CD4-positive, alpha-beta T cell (primary cell): ENCODE measurements at places on chromosomes 12 and 14. TPM values are rescaled to one million over a fixed set of nuclear protein-coding genes. Genes with fewer than 3 reads are reported as not detected.

DNA sequence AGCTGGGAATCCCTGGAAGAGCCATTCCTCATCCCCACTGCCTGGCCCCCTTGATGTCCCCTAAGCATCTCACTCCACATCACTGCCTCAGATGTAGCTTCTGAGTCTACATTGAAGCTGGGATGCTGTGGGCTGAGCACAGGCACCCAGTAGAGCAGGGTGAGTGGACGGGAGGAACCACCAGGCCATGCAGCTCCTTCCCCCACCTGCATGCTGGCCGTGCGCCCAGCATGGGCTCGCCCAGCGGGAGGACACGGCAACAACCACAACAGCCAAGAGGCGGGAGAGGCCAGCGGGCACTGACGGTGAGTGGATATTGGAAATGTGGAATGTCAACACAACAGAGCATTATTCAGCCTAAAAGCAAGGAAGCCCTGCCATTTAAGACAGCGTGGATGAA is 310.9 kb downstream of the ADGRD1 start:
- no peak for DNase-seq

GRCh38 chr12:19410629-19411185 is 28.6 kb upstream of the AEBP2 start:
- no peak for DNase-seq

DNA sequence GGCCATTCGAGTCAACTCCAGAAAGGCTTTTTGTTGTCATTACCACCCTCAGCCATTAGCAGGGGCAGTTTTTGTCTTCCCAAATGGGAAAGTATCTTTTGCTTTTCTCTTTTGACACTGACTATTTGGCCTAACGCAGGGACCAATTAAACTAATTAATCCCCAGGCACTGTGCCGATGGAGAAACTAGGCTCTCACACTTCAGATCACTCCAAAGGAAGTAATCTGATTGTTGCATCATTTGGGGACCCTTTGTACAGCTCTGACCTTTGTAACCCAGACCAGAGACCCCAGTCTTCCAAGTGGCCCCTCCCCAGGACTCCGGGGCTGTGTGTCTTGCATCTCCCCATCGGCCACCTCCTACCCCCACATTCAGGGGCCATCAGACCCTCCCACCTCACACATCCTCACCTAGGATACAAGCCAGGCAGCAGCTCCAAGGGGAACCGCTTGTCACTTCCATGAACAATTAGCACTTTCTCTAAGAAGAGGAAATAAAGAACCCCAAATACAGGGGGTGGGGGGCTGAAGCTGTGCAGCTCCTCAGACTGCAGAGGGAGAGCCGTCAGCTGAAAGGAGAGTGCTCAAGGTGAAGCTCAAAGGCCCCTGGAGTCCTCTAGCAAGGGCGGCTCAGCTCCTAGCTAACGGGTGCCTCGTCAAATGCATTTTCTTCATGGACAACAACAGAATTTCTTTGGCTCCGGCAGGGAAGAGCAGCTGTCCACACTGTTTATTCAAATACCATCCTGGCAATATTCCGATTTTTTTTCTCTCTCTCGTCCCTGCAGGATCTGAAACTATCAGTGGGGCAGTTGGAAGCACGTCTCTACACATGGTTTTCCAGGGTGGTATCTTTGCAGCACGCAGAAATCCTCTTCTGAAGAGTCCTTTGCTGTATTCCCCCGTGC is 64.3 kb upstream of the DIO3 start:
- no peak for DNase-seq

GRCh38 chr12:103677905-103678304 is 90.8 kb downstream of the STAB2 start:
- no peak for DNase-seq

DNA sequence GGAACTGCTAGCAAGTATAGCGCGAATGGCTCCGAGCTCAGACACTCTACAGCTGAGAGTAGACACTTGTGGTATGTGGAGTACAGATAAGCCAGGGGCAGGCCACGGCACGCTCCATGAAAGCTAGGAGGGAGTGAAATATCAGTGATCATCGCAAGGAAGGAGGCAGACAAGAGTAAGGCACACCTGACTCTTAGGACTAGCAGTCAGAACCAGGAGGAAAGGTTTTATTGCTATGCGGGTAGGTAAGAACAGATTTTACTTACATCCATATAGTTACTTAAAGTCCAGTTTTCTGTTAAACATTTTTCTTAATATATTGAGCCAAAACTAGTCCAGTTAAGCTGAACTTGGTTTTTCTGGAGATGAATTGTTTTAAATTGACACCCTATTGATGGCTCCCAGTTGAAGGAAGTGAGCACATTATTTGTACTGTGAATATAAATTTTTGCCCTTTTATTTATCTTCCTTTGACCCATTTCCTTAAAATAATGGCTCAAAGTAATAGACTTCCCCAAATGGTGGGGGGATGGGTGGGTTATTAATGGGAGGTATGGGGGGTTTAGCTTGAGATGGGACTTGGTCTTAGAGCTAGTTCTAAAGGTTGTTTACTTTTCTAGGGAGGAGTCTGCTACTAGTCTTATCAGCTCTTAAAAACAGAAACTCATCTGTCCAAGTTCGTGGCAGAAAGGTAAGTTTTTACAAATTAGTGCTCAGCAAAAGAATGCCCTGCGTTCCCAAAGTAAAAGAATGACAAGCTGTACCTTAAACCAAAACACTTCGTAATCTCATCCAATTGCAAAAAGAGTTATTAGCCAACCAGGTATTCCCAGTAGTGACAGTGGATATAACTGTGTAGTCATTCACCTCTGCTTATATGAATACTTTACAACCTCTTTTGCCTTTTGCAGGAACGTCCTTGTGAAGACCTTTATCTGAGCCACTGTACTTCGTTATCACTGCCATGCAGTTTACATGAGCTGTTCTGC is 5.8 kb downstream of the HNRNPA1 start:
- no peak for DNase-seq

- DNase-seq: no peak
Observed at GRCh38 chr12:92639017-92639416, 63.8 kb upstream of the PLEKHG7 start.

DNA sequence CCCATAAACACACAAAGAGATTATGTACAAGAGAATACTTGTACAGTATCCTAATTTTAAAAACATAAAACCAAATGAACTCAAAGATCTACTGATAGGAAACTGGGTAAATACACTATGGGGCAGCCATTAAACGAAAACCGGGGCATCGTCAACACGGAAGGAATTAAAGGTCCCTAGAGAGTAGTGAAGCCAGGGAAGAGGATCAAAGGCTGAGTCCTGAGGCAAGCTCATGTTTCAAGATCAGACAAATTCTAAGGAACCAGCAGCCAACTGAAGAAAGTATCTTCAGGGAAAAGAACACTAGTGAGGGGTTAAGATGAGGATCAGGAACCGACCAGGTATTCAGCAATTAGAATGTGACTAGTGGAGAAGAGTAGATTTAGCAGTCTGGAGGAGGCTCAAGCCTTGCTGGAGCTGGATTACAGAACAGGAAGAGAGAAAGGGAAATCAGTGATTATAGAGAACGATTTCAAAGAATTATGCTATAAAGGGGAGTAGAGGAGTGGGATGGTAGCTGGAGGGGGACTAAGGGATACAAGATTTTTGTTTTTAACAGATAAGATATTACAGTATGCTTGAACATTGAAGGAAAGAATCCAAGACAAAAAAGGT is 23.7 kb downstream of the SEL1L start:
- no peak for DNase-seq

DNA sequence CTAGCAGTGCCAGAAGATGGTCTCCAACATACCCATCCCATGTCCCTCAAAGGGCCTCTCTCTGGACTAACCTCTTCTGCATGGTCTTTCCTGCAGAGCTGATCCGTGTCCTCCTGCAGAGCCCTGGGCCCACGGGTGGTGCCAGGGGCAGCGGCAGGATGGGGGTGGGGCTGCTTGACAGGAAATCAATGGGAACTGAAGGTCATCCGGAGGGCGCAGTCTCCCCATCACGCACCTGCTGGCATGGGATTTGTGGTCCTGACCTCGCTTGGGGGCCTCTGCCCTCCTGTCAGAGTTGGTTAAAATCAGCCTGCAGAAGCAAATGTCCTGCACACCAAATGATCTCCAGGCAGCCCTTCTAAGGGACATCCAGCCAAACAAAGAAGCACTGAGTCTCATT is 110.2 kb downstream of the DPF3 start:
- no peak for DNase-seq

DNA sequence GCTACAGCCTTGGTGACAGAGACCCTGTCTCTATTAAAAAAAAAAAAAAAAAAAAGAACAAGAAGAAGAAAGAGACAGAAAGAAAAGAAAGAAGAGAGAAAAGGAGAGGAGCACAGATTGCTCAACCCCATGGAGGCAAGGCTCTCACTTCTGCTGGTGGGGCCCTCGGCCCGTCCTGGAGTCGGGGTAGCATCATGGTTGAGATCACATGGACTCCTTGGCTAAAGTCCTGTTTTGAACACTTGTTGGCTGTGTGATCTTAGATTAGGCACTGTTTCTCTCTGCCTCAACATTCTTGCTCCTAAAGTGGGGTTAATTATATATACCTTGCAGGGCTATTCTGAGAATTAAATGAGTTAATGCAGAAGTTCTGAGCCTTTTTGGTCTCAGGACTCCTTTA is 207.7 kb downstream of the CACNA1C start:
- DNase-seq: no peak

- no peak for DNase-seq
Observed at GRCh38 chr12:103806803-103807202, 34.2 kb downstream of the NT5DC3 start.

Gene TCL1B
- total RNA-seq: not detected

Gene TPPP2
- not detected for total RNA-seq

Gene ATP2A2
- total RNA-seq: 117 TPM

Gene KRT73
- 69.7 TPM for total RNA-seq

Gene PKP2
- total RNA-seq: 0.31 TPM
